Fibroblast of the aortic adventitia (primary cell): ENCODE measurements at places on chromosomes 16 and 17. TPM values are rescaled to one million over a fixed set of nuclear protein-coding genes. Genes with fewer than 3 reads are reported as not detected.

- no peak for DNase-seq
Observed at GRCh38 chr16:30581457-30581856, 4.0 kb downstream of the ZNF785 start.

DNA sequence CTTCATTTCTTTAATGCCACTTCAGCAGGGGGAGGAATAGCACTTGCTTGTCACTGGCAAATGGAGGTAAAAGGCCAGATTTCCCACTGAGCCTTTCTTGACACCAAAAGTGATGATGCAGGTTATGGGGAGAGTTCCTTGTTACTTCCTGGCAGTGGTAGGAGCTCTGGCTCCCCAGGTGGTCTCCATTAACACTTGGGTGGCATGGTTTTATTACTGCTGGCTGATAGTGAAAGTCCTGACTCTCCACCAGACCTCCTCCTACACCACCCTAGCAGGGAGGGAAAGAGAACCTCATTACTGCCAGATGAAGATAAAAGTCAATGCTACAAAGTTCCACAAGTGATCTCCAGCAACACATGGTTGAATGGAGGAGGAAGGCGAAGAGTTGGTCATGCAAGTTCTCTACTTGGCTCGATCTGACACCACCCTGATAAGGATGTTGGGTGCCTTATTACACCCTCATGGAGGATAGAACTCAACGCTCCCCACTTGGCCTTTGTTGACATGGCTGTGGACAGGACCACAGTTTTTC, 152.7 kb upstream of the GNAO1 start:
- no peak for DNase-seq

- DNase-seq: peak; percentile 95
Observed at GRCh38 chr16:14527411-14528044, 102.5 kb downstream of the PARN start.

DNA sequence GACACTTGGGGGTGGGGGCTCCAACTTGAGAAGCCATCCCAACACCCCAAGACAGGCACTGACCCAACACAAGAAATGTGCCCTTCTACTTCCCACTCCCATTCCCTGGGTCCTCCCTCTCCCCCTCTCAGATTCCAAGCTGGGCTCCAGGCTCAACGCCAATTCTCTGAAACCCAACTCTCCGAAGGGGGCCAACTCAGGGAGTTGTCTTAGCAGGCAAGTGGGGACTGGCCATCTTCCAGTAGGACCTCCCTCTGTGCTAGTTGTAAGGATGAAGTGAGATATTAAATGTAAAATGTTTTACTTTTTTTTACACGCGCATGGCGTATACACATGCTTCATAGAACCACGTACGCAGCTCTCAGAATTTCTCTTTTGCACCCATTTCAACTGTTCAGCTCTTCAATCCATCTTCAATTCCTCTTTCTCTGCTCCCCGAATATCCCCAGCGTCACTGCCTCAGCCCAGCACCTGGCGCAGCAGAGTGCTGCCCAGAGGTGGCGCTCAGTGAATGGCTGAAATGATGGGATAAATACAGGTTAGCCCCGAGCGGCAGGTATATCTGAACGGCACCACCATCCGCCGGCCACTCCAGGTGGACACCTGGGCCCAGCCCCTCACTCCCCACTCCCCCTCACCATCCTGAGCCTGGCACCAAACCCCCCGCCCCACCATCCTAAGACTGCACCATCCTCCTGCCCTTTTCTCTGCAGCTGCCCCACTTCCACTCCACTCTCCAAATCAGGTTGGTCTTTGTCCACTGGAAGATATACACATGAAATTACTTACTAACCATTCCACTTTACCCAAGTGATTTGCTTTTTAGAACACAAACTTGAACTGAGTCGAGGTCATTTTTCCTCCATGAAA, 43.9 kb upstream of the TNRC6C start:
- no peak for DNase-seq

The PIK3R6 gene
- 0.16 TPM in 1 of 2 replicates, not detected in the other for total RNA-seq

GRCh38 chr17:1186214-1186820, 6.5 kb upstream of the ABR start:
- DNase-seq: peak; percentile 49

DNA sequence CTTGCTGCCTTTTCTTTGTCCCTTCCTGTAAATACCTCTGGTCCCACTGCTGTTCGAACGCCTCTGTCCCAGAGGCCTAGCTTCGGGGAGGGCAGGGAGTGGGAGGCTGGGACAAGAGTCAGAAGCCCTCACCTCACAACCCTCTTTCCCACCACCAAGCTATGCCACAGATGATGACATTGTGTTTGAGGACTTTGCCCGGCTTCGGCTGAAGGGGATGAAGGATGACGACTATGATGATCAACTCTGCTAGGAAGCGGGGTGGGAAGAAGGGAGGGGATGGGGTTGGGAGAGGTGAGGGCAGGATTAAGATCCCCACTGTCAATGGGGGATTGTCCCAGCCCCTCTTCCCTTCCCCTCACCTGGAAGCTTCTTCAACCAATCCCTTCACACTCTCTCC, 10.4 kb downstream of the ARRB2 start:
- no peak for DNase-seq

GRCh38 chr16:12245921-12246720, 269.6 kb downstream of the SNX29 start:
- no peak for DNase-seq
